Activated CD8-positive, alpha-beta memory T cell treated with anti-CD3 and anti-CD28 coated beads, Interleukin-2, amount 50 U/mL, for 4 hours (primary cell): ENCODE measurements at places on chromosomes 7 and 10.

GRCh38 chr10:112634096-112634830 lies 187.2 kb downstream of the VTI1A start:
- no peak for DNase-seq

GRCh38 chr7:4999369-4999950 lies 40.5 kb upstream of the MMD2 start:
- DNase-seq: no peak

- no peak for DNase-seq
These were observed 75.3 kb upstream of the AASS start for GRCh38 chr7:122219253-122219865.

GRCh38 chr7:27946351-27946750 lies 206.4 kb downstream of the TAX1BP1 start:
- DNase-seq: no peak

DNA sequence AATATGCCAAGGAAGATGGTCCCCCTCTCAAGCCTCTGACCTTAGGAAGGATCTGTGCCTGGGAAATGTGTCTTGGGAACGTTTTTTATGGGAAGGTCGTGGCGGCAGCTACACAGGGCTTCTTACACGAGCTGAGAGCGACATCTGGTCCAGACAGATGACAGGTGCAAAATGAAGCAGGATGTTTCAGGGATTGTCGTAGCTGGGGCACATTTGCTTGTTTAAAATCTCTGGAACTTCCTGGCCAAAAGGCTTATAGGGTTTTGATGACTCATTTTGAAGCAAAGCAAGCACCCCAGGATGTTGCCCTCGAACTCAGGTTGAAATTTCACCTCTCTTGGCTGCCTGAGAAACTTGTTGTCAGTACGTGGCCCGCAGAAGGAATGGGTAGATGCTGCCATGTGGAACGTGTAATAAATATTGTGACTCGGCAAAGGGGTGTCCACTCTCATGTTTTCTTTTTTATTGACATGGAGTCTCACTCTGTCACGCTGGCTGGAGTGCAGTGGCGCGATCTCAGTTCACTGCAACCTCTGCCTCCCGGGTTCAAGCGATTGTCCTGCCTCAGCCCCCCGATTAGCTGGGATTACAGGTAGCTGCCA lies 117.5 kb downstream of the CAMK1D start:
- no peak for DNase-seq

- no peak for DNase-seq
These were observed 821.7 kb downstream of the GATA3 start for GRCh38 chr10:8876171-8876570.

GRCh38 chr10:42149722-42150427 lies 488.5 kb downstream of the ZNF33B start:
- peak; percentile 11 for DNase-seq

DNA sequence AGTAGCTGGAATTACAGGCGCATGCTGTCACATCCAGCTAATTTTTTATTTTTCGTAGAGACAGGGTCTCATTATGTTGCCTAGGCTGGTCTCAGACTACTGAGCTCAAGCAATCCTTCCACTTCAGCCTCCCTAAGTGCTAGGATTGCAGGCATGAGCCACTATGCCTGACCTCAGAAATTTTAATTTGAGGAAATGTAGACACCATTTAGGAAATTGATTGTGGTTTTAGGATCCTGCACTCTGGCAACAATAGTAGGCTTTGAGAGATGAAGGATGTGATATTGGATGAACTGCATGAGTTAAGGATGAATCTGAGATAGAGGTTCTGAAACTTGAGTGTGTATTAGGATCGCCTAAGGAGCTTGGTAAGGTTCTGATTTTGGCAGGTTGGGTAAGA lies 66.5 kb downstream of the PPP1R9A start:
- DNase-seq: no peak

DNA sequence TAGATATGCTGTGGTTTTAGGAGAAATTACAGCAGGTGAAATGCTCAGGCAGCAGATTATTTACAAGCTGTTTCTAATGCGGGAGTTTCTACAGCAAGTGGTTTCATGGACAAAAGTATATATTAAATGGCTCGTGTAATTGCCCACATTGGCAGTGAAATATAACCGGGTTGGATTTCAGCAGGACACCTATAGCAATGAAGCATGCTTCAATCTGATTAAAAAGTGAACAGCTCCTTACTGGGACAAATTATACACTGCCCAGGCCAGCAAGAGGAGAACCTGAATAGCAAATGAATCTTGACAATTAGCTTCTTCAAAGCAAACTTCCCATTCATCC lies 35.2 kb upstream of the LYZL1 start:
- no peak for DNase-seq
